Activated T-helper 17 cell treated with anti-CD3 and anti-CD28 coated beads, Interleukin-2, amount 50 U/mL, for 72 hours (primary cell): ENCODE measurements at places on chromosomes 3 and 15. TPM values are rescaled to one million over a fixed set of nuclear protein-coding genes. Genes with fewer than 3 reads are reported as not detected.
A peak's percentile ranks its signal among the peaks of the same experiment; 100 is the strongest.

Gene IGF2BP2
- 0.28 TPM for total RNA-seq

GRCh38 chr3:53082736-53083135 lies 36.9 kb upstream of the SFMBT1 start:
- no peak overlapping the region for H3K27ac ChIP-seq
- H3K4me1 ChIP-seq = no peaks in the 10 kb centered on the region
- H3K27me3 ChIP-seq = no peaks in the 10 kb centered on the region
- peaks cover 10% of the 10 kb centered on the region for H3K36me3 ChIP-seq
- ATAC-seq = no peak

DNA sequence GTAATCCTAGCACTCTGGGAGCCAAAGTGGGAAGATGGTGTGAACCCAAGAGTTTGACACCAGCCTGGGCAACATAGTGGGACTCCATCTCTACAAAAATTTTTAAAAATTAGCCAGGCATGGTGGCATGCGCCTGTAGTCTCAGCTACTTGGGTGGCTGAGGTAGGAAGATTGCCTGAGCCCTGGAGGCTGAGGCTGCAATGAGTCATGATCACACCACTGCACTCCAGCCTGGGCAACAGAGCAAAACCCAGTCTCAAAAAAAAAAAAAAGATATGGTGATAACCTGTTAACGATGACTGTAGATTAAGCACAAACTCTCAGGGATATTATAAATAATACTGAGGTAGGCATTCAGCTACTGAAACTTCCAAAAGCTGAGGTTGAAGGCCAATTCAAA lies 107.5 kb downstream of the SLC49A4 start:
- no peak overlapping the region for H3K27ac ChIP-seq
- H3K27me3 ChIP-seq = peaks cover 23% of the 10 kb centered on the region
- no peaks in the 10 kb centered on the region for H3K4me1 ChIP-seq
- H3K4me3 ChIP-seq = no peak overlapping the region
- no peaks in the 10 kb centered on the region for H3K36me3 ChIP-seq

DNA sequence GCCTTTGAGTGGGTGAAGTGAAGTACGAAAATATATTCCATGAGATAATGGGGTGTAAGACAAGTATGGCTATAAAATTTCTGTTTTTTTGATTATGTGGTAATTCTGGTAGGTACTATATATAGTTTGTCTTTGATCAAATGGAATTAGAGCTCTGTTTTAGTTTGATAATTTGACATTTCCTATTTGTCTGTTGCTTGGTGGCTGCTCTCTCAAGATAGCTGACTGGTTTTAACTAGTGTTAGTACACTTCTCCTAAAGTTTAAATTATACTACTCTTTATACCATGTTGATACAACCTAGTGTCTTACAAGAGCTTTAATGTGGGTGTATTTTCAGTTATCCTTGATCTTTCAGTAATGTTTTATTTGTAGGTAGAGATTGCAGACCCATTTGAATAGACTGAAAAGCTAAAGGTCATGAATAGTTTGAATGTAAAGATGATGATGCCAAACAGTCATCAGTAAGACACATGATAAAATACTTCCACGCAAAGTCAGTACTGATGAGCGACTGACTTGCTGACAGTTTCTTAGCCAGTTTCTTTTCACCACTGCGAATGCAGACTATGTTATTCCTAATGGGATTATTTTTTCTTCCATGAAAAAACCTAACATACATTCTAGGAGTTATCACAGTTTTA lies 15.2 kb downstream of the SACM1L start:
- no peak overlapping the region for H3K27ac ChIP-seq
- H3K4me3 ChIP-seq = no peak overlapping the region
- no peaks in the 10 kb centered on the region for H3K27me3 ChIP-seq
- peaks cover 20% of the 10 kb centered on the region for H3K4me1 ChIP-seq
- peaks cover 81% of the 10 kb centered on the region for H3K36me3 ChIP-seq
- no peak for ATAC-seq

- no peak overlapping the region for H3K27ac ChIP-seq
- peaks cover 5% of the 10 kb centered on the region for H3K27me3 ChIP-seq
- H3K36me3 ChIP-seq = no peaks in the 10 kb centered on the region
- ATAC-seq = no peak
- H3K4me1 ChIP-seq = peaks cover 7% of the 10 kb centered on the region
These were observed 18.2 kb upstream of the SPTSSB start for GRCh38 chr3:161389445-161390035.

- H3K4me1 ChIP-seq = peaks cover 43% of the 10 kb centered on the region
- H3K27me3 ChIP-seq = no peaks in the 10 kb centered on the region
- H3K4me3 ChIP-seq = peak overlapping the region; percentile 79
- ATAC-seq = no peak
- H3K27ac ChIP-seq = peak overlapping the region; percentile 49
These were observed 2.6 kb downstream of the ZNF710 start for GRCh38 chr15:90003736-90004135.

- peaks cover 10% of the 10 kb centered on the region for H3K4me1 ChIP-seq
- no peak overlapping the region for H3K27ac ChIP-seq
- no peaks in the 10 kb centered on the region for H3K36me3 ChIP-seq
- peak; percentile 45 for ATAC-seq
- H3K27me3 ChIP-seq = peaks cover 19% of the 10 kb centered on the region
These were observed 22.4 kb downstream of the CD86 start for GRCh38 chr3:122077293-122078234.

DNA sequence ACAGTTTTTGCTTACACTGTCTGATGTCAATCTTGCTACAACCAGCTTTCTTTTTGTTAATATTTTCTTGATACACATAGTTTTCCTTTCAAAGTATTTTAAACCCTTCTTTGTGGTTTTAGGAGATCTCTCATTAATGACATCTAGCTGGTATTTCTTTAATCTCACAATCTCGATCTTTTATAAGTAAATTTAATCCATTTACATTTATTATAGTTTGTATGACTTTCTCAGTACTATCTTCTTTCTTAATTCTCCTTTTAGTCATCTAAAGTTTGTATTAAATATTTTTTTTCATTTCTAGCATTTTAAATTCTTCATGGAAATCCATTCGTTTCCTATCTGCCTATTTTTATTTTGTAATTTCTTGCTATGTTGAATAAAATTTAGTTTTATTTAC lies 55.4 kb downstream of the MRPL3 start:
- H3K4me1 ChIP-seq = no peaks in the 10 kb centered on the region
- ATAC-seq = no peak
- H3K27ac ChIP-seq = no peak overlapping the region

DNA sequence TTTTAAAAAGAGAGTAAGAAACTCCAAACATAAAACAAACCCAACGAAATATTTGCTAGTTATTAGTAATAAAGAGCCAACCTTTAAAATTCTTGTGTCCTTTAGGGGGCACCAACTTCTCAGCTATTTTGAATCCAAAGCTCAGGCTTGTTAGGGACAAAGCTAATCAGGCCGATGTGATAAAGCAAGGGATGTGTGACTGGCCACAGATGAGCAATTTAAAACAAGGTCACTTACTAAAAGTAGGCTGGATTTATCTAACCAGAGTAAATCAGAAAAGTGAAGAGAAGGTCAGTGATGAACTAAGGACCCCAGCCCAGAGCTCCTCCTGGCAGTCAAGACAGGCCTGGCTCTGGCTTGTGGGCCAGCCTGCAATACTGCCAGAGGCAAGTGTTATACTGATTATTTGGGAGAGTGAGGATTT lies 108.5 kb downstream of the CYP19A1 start:
- H3K27ac ChIP-seq = no peak overlapping the region
- no peak overlapping the region for H3K4me3 ChIP-seq
- no peaks in the 10 kb centered on the region for H3K36me3 ChIP-seq
- peaks cover 5% of the 10 kb centered on the region for H3K4me1 ChIP-seq
- no peak for ATAC-seq

Gene SHQ1
- 23.2 TPM for total RNA-seq

Gene MYH15
- total RNA-seq = 0.26 TPM

DNA sequence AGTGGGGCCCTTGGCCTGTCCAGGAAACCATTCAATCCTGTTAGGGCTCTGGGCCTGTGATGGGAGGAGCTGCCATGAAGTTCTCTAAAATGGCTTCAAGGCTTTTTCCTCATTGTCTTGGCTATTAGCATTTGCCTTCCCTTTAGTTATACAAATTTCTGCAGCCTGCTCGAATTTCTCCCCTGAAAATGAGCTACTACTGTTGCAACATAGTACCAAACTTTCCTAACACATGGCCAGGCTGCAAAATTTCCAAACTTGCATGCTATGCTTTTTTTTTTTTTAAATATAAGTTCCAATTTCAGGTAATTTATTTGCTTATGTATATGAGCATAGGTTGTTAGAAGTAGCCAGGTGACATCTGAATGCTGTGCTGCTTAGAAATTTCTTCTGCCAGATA lies 560.8 kb upstream of the TBL1XR1 start:
- H3K36me3 ChIP-seq = no peaks in the 10 kb centered on the region
- ATAC-seq = no peak
- H3K27me3 ChIP-seq = no peaks in the 10 kb centered on the region
- no peaks in the 10 kb centered on the region for H3K4me1 ChIP-seq

DNA sequence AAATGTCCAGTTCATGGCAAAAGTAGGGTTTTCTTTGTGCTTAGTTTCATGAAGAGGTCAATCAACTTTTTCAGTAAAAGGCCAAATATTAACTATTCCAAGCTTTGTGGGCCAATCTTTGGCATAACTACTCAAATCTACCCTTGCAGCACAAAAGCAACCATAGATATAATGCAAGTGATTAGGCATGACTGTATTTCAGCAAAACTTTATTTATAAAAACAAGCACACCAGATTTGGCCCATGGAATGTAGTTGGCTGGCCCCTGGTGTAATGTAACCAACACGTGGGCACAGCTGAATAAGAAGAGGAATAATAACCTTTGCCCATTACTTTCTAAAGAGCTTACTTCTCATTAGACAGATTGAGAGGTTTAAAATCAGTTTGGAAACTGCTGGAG lies 50.6 kb downstream of the CASR start:
- no peaks in the 10 kb centered on the region for H3K27me3 ChIP-seq
- peak overlapping the region; percentile 44 for H3K4me3 ChIP-seq
- H3K4me1 ChIP-seq = peaks cover 26% of the 10 kb centered on the region
- peak overlapping the region; percentile 64 for H3K27ac ChIP-seq

DNA sequence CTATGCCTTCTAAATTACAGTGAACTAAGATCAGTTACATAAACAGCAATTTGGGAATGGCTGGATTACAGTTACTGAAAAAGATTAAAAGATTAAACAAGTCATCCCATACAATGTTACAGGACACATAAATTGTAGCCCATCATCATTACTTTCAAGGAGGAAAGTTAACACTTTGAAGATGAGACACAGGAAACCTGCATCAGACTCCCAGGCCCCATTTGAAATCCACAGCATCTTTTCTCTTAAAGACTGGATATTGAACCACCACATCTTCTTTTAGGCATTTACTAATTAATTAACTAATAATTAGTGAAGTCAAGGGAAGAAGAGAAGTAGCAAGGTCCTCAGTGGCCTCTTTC lies 170.2 kb downstream of the PLCL2 start:
- H3K4me3 ChIP-seq = peak overlapping the region; percentile 44
- peaks cover 20% of the 10 kb centered on the region for H3K4me1 ChIP-seq
- H3K27ac ChIP-seq = peak overlapping the region; percentile 70

GRCh38 chr3:81242871-81243270 lies 518.6 kb downstream of the GBE1 start:
- ATAC-seq = no peak

DNA sequence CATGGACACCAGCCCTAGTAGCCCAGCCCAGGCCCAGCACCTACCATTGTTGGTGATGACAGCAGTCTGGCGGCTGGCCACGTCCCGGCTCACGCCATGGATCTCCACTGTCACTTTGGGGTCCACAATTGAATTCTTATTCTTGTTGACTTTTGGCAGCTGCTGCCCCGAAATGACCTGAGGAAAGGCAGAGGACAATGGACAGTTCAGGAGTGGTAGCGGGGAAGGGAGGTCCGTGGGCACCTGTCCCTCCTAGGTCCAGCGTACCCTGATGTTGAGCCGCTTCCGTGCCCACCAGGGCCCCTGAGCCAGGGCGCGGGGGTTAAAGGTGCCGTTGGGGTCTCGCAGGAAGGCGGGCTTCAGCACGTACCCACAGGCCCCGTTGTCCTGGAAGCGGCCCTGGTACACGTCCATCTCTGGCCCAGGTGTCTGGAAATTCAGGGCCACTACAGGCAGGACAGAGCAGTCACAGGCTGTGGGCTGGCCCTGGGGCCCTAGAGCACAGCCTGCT lies 17.7 kb downstream of the VILL start:
- ATAC-seq = no peak
- no peaks in the 10 kb centered on the region for H3K27me3 ChIP-seq
- no peaks in the 10 kb centered on the region for H3K36me3 ChIP-seq
- H3K4me1 ChIP-seq = peaks cover 12% of the 10 kb centered on the region

DNA sequence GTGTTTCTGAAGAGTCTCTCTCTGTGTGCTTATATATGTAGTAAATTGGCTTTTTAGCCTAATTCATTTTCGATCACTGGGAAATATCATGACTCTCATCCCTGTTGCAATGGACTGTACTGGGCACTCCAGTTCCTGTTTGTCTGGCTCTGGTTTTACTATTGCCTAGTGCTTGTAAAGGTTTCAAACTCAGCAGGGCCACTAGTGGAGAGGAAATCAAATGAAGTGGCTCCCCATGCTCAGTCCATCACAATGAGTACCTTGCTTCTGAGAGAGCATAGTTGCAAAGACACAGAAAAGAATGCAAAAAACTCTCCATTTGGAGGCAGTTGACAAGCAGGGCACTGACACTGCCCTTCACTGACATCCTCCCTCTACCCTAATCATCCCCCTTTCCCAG lies 167.8 kb downstream of the TAFA4 start:
- no peak overlapping the region for H3K4me3 ChIP-seq
- no peak overlapping the region for H3K27ac ChIP-seq
- ATAC-seq = no peak
- no peaks in the 10 kb centered on the region for H3K36me3 ChIP-seq
- H3K27me3 ChIP-seq = peaks cover 6% of the 10 kb centered on the region

- no peaks in the 10 kb centered on the region for H3K27me3 ChIP-seq
- H3K4me3 ChIP-seq = no peak overlapping the region
- ATAC-seq = no peak
- no peaks in the 10 kb centered on the region for H3K4me1 ChIP-seq
These were observed 87.4 kb downstream of the FLNB start for GRCh38 chr3:58095603-58096138.

- no peaks in the 10 kb centered on the region for H3K4me1 ChIP-seq
- no peaks in the 10 kb centered on the region for H3K36me3 ChIP-seq
- no peak overlapping the region for H3K4me3 ChIP-seq
- ATAC-seq = no peak
These were observed 176.6 kb downstream of the VGLL3 start for GRCh38 chr3:86814321-86814720.

Gene PYGO1
- not detected for total RNA-seq

Gene PRSS50
- not detected for total RNA-seq

Gene CRTC3
- 61.0 TPM for total RNA-seq
